CD4-positive, alpha-beta T cell treated with Interleukin-10 for 1 hour (primary cell): ENCODE measurements at places on chromosomes 1 and 21.

DNA sequence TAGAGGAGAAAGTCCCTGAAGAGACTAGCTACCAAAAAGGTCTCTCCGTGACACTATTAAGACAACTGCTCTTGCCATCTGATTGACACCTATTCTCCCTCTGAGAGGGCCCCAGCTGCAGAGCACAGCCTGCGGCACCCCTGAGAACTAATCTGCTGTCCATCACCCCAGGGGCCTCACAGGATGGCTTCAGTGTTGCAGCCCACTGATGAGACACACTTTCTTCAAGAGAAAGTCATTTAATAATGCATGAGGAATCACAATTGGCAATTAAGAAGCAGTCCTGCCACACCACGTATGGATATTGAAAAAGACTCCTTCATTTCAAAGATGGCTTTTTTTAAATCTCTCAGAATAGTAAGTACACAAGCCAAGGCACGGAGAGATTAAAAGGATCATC, 48.9 kb downstream of the CAPN8 start:
- DNase-seq: no peak

DNA sequence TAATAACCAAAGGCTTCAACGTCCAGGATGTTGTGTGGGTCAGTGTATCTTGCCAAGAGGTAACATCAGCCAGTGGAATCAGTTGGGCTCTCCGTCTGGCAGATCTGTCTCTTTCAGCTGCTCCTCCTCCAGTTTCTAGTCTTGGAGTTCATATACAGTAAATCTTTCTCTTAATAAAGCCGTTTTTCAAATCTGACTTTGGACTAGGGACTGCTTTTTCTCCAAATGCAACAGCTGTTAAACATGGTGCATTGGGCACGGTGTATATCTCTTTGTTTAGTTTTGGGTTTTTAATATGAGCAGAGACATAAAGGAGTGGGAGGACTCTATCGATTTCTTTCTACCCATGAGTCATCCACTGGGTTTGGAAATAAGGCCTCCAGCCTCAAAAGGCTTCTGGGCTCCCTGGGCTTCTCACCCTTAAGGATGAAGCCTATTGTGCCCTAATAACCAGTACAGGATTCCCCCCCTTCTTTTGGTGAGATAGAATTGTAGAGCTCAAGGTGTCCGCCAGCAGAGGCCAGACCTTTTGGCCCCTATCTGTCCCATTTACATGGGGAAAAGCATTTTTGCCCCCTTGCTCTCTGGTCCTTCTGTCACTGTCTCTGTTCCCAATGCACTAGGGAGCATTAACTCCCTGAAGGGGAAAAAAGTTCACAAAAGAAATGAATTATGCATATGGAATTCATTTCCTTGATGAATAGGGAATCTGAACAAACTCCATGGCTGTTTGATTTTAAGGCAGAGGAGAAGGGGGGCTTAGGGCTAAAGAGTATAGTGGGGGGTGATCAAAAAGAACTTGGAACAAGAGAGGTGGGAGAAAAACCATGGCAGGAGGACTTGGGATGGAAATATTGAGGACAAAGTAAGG, 86.0 kb downstream of the PBX1 start:
- DNase-seq: no peak

- DNase-seq: peak; percentile 33
Measured at GRCh38 chr1:55337801-55338447, 122.8 kb upstream of the USP24 start.

GRCh38 chr1:11058595-11059154, 1.1 kb downstream of the SRM start:
- DNase-seq: no peak

GRCh38 chr1:228530086-228530758, 43.0 kb downstream of the RNF187 start:
- no peak for DNase-seq

DNA sequence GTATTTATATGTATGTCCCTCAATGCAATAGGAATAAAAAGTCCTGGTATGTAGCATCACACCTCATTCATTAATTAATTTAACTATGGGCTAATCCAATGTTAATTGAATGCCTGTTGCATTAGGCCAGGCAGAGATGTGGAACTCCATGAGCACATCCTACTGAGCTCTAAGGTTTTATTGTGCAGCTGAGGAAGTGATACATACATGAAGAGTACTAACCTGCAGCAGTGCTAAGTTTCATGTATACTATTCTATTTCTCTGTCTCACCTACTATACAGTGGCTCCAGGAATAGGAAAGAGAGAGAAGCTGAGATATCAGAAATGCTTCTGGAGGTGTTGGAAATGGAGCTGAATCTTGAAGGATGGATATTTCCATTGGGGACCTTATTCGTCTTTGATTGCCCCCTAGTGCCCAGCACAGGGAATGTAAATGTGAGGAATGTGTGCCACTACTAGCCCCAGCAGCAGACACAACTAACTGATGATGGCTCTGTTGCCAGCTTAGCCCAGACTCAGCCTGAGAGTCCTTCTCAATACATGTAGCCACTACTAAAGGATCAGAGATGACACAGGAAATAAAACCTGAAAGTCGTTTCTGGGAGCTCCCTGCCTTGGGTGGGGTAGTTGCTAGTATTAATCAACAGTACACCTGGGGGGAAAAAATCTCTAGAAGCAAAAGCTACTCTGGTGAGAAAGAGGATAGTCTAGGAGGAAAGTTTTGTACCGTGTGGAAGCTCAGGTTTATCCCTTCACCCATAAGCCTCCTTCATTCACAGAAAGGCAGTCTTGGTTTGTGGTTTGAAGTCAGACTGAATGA, 173.3 kb upstream of the FOXD3 start:
- no peak for DNase-seq

- no peak for DNase-seq
Measured at GRCh38 chr1:237879195-237879594, 11.5 kb downstream of the ZP4 start.

- DNase-seq: no peak
Measured at GRCh38 chr1:214700437-214700836, 97.4 kb downstream of the CENPF start.

DNA sequence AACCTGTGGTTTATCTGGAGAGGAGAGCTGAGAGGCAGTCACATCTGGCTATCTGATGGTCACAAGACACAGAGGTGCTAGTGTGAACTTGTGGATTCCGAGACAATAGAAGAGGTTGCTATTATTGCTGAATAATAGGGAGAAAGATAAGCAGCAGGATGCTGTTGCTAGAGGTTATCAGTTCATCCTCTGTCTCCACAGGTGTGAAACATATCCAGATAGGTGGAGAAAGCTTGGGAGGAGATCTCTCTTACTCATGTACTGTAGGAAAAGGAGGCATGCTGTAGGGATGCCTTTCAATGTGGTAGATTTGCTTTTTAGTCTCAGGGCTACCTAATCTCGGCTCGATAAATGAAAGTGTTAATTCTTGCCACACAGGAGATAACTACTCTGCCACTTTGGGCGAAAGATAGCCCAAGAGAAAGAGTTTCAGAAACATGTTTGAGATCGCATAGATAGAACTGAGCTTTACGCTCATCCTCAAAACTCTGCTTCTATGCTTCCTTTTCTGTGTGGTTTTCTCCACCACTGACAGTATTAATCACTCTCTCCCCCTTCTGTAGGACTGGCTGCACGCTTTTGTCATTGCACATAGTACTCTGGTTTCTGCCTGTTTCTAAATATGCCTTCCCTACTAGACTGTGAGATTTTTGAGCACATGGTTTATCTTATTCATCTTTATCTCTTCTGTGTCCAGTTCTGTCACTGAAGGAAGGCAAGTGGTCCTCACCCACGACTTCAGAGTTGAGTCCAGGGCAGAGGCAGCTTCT, 36.7 kb upstream of the PLXNA2 start:
- no peak for DNase-seq

DNA sequence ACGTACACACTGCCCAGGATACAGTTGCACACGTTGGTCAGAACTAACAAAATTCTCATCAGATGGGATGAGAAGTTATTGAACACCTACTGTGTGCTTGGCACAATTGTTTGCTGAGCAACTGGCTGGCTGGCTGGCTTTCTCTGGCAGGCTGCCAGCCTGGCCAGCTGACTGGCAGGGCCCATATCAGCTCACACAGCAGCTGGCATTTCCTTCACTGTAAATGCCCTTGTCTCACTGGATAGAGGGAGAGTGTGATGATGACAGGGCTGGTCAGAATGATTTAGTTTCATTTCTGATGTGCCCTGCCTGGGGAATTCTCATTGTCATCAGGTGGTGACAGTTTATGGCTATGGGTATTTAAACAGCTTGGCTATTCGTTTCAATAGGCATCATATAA, 15.8 kb downstream of the CAMK2N1 start:
- DNase-seq: no peak

DNA sequence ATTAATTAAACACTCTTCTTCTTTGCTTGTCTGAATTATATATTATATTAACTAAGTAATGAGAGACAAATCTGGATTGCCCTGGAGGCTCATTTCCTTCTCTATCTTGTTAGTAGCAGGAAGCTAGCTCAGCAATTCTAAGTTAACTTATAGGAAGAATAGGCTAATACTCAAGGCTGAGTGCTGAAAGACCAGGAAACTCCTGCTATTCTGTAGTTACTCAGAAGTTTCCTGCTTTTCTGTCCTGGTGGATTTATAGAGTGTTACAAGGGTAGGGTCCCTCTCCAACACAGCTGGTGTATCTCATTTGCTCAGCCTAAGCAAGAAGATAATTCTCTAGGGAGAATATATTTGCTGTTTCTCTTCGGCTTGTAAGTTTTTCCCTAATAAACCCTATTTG, 29.2 kb downstream of the HSPA13 start:
- DNase-seq: no peak

DNA sequence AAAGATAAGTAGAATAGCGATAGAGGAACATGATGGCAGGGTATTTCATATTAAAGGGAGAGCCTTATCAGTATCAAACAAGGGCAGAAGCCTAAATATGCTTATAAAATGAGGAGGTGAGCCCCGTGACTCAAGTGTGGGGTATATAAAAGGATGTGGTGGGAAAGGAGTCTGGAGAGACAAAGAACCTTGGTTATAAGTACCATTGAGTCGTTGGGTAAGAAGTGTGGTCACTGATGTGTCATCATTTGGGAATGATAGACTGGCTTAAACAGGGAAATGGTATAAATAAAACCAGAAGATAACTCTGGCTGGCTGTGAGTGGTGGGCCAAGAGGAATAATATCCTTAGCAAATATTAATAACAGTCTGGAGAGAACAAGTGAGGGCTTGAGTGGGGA, 10.9 kb upstream of the CD5L start:
- no peak for DNase-seq

DNA sequence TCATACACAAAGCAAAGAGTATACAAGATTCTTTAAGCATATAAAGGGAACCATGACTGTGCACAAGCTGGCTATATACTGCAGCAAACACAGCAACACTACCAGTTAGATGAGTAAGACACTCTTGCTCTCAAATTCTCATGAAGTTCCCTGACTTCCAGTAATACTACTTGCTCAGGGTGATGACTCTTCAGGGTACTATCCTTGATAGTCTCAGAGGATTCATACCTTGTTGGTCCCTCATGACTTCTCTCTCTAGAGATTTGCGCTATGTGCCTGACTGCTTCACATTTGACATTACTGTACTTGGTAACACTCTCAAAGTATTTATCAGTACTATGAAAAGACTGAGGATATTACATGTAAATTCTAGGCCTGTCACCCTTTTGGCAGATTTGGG, 159.8 kb upstream of the ZRANB2 start:
- no peak for DNase-seq

DNA sequence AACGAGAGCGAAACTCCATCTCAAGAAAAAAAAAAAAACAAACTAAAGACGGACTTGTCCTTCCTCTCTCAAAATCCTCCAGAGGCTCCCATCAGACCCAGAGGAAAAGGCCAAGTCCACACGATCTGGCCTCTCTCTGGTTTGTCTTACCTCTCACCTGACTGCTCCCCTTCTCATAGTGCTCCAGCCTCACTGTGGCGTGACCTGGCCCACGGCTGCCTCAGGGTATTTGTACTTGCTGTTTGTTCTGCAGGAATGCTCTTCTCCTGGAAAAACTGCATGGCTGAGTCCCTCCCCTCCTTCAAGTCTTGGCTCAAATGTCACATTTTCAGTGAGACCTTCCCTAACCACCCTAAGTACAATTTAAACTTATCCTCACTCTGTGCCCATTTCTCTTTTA, 8.0 kb upstream of the BRWD1 start:
- no peak for DNase-seq

DNA sequence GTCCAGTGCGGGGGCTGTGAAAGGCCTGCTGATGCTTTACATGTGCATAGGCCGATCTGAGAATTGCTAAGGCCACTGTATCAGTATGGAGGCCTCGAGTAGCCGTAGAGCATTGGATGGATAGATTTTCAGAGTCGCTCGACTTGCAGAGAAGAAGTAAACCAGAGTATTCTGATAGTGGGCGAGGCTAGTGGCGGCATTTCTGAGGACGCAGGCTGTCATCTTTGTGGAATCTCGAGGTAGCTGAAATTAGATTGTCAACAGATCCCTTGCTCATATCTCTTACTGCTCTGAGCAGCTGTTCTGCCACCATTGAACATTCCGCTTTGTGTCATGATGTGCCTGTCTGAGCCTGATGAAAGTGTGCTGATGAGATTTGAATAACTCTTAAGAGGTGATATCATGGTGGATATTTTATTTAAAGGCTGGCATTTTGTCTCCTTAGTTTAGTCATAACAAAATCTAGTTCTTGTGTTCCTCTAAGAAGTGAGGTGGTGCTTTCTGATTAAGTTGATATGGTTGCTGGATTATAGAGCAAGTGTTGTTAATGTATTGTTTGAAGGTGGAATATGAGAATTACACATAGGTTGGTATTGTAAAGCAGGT, 1.5 kb downstream of the KIF1B start:
- DNase-seq: no peak

DNA sequence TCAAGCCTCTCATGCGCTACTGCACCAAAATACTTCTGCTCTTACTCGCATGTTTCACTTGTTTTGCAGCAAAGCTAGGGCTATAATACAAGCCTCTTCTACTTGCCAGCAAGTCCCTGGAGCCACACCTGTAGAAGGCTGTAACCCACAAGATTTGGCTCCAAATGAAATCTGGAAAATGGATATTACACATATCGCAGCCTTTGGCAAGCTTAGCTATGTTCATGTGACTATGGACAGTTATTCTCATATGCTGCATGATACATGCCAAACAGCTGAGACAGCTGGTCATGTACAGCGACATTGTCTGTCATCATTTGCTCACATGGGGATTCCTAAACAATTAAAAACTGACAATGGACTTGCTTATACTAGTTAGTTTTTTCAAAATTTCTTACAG, 270.3 kb downstream of the COL11A1 start:
- DNase-seq: no peak

- peak; percentile 89 for DNase-seq
Measured at GRCh38 chr1:31955917-31956736, 18.0 kb upstream of the PTP4A2 start.

- no peak for DNase-seq
Measured at GRCh38 chr1:14925336-14926136, 228.0 kb upstream of the TMEM51 start.

DNA sequence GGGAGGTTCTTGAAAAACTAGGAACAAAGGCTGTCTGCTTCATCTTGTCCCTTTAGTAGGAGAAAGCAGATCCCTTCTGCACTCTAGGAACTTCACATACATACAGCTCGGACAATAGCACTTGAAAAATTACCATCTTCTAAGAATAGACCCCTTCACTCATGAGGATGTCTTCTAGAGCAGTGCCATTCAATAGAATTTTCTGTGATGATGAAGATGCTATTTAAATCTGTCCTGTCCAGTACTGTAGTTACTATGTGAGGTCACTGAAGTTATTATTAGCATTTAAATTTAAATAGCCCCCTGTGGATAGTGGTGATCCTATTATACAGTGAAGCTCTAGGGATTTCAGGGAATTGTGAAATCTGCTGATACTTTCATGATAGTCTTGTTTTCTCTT, 46.4 kb upstream of the RAB3GAP2 start:
- no peak for DNase-seq

- DNase-seq: no peak
Measured at GRCh38 chr1:197937381-197937780, 20.2 kb downstream of the LHX9 start.

GRCh38 chr1:51957618-51958017, 32.9 kb downstream of the RAB3B start:
- no peak for DNase-seq
